ENCODE measurements at places on chromosomes 6 and 20.
A peak's percentile ranks its signal among the peaks of the same experiment; 100 is the strongest.

DNA sequence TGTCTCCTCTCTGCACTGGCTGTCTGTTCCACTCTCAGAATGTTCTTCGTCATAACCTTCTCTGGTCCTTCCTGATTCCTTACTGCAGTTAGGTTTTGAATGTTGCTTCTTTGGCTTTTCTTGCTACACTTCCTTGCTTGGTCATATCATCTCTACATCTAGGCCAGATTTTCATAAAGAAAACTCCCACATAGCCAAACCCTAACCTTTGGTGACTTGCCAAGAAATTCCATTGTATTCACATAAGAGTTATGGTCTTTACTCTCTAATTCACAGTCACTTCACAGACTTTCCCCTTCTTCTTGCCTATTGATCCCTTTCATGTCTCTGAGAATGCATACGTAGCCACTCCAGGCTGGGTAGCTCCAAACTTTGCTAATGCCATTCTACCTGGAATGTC lies 41.9 kb upstream of the SIM1 start:
- DNase-seq, result no peak

- no peak for DNase-seq
Observed at GRCh38 chr6:108176281-108177089, 10.7 kb downstream of the NR2E1 start.

GRCh38 chr20:38434301-38434741 lies 807 bp downstream of the SNHG17 start:
- no peak for DNase-seq

GRCh38 chr6:156598855-156599180 lies 178.4 kb upstream of the ARID1B start:
- no peak for DNase-seq

- DNase-seq, result peak; percentile 69
Observed at GRCh38 chr6:42735976-42736375, 9.9 kb downstream of the TBCC start.

GRCh38 chr6:168368066-168368820 lies 48.7 kb upstream of the DACT2 start:
- no peak for DNase-seq

DNA sequence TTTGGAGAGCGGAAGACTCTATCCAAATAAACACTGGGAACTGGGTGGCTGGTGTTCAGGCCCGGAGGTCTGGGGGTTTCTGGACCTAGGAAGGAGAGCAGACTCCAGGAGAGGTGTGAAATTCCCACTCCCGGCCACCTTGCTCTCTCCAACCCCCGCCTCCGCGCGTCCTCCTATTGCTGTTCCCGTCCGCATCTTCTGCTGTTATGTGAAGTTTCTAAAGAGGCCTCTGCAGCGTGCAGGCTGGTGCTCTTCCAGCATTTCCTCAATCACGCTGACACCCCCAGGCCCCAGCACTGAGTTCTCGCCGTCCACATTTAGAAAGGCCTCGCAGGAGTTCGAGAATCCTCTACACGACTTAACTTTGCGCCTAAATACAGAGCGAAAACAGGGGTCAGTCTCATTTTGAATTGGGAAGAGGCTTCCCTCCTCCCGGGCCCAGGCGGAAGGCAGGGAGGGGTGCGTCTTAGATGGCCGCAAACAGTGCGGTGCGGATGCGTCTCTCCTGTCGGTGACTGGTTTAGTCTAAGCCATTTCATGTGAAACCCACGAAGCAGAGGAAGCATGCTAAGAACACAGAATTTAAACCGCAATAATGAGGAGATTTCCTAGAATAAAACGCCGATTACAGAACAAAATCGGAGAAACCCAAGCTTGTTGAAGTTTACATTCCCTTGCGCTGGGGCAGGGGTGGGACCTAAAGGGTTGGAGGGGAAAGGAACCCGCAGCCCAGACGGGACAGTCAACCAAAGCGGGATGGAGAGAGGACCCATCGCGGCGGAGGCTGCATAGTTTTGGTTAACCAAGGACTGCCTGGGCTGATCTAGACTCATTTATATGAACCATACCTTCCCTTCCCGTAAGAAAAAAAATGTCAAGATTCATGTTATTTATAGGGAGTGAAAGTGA lies 4.0 kb upstream of the FOXF2 start:
- DNase-seq, result no peak

- no peak for DNase-seq
Observed at GRCh38 chr20:61436283-61436666, 184.2 kb downstream of the CDH4 start.

DNA sequence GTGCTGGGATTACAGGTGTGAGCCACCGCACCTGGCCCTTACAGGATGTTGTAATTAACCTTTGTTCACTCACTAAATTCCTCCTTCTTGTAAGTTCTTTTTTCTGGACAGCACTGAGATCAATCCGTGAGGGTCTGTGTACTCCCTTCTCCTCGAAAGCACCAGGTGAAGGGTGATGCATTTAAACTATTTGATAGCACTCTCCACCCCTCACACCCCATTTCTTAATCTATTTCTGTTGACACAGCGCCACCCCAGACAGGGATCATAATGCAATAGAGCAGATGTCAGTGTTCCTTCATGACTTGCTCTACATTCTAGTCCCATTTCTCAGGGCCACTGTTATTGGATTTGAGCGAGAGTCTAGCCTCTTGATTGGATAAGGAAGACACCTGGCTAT lies 46.3 kb downstream of the PPP1R14C start:
- no peak for DNase-seq

DNA sequence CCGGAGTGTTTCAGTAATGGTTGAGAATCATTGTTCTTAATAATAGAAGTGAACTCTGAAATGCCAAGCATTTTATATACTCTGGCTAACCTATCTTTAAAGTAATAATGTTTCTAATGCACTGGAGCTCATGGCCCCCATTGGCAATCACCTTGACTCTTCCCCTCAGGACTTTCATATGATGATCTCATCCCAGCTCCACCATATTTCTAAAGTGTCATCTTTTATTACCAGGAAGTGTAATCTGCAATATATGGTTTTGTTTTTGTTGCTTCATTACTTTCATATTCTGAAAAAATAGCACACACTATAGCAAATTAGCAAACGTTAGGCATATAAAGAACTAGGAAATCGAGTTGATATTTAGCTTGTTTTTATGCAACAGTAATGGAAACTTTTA lies 60.3 kb downstream of the TULP4 start:
- no peak for DNase-seq

GRCh38 chr6:157688960-157689599 lies 134.0 kb upstream of the SNX9 start:
- no peak for DNase-seq

DNA sequence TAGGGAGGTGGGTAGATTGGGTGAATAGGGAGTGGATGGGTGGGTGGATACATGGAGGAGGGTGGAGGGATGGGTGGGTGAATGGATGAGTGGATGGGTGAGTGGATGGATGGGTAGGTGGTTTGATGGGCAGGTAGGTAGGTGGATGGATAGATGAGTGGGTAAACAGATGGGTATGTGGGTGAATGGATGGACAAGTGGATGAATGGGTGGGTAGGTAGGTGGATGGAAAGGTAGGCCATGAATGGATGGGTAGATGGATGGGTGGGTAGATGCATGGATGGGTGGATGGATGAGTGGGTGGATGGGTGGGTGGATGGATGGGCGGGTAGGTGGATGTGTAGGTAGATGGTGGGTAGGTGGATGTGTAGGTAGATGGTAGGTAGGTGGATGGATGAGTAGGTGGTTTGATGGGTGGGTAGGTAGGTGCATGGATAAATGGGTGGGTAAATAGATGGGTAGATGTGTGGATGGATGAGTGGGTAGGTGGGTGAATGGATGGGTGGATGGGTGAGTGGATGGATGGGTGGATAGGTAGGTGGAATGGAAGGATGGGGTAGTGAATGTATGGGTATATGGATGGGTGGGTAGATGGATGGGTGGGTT lies 51.4 kb downstream of the NPEPL1 start:
- DNase-seq, result no peak

DNA sequence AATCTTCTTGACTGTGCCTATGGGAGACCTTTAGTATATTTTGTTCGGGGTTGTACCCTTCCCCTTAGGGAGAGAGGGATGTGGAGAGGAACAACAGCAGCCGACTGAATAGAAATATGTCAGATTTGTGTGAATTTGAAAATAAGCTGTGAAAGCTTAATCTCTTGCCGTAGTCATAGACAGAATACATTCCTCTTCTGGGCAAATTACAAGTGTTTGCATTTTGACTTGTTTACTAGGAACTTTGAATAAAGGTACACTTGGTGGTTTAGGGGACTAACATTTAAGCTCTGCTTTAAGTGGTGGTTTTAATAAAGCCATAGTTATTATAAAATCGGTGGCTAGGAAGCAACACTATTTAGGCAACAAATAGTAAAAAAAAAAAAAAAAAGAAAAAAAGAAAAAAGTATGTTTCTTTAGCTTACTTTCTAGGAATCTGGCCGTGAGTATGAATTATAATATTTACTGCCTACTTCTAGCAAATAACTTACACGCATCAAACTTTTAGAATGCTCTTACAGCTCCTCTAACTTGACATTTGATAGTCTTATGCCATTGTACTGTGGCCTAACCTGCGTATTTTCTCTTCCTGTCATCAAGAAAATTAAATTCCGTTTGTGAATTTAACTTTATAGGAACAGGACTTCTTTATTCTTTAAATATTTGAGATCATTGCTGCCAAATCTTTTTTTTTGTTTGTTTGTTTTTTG lies 65.1 kb downstream of the ZBTB2 start:
- DNase-seq, result no peak

GRCh38 chr6:106223300-106223930 lies 102.1 kb downstream of the ATG5 start:
- DNase-seq, result peak; percentile 32

DNA sequence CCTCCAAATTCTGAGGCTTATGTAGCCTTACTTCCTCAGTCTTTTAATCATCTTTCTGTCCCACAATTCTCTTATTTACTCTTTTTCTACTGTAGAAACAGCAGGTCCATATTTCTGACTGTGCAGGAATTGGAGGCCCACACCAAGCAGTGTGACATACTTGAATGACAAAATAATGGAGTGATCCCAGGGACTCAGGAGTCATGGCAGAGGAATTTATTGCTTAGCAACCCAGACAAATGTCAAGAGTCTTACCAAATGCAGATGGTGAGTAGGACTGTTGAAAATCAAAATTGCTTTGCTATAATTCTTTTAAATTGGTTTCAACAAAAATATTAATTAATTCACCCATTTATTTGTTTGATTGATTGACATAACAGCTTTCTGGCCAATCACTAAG lies 59.9 kb downstream of the HTR1B start:
- DNase-seq, result no peak

GRCh38 chr6:33276864-33277662 lies at the start of gene B3GALT4:
Gene B3GALT4 (plus strand): TSS chr6:33277123. CDS start chr6:33277420, 297 bp downstream.
- DNase-seq, result peak; percentile 46

- DNase-seq, result no peak
Observed at GRCh38 chr20:1982686-1983085, 11.2 kb downstream of the PDYN start.

DNA sequence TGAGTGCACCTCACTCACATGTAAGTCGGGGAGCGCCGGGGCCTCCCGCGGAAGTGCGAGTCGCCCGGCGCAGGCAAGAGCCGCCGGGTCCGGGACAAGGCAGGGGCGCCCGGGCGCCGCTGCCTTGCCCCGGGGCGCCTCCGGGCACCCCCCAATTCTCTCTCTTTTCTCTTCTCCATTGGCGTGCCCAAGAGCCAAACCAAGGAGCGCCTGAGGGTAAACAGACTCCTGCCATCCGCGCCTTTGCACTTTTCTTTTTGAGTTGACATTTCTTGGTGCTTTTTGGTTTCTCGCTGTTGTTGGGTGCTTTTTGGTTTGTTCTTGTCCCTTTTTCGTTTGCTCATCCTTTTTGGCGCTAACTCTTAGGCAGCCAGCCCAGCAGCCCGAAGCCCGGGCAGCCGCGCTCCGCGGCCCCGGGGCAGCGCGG lies 36.8 kb downstream of the GNAS start:
- no peak for DNase-seq

DNA sequence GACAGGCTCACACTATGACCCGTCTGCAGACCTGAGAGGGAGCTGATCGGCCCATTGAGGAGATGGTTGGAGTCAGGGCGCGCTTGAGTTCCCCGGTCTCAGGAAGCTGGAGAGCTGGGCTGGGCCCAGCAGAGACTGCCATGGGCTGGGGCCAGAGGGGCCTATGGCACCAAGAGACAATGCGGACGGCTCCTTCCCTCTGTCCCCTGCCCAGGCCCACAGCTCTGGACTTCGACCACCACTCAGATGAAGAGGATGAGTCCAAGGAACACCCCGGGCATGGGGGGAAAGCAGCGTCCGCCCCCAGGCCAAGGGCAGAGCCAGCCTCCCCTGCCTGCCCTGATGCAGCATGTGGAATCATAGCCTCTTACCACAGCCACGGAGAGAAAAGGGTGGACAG lies 40.2 kb upstream of the PHACTR3 start:
- no peak for DNase-seq

DNA sequence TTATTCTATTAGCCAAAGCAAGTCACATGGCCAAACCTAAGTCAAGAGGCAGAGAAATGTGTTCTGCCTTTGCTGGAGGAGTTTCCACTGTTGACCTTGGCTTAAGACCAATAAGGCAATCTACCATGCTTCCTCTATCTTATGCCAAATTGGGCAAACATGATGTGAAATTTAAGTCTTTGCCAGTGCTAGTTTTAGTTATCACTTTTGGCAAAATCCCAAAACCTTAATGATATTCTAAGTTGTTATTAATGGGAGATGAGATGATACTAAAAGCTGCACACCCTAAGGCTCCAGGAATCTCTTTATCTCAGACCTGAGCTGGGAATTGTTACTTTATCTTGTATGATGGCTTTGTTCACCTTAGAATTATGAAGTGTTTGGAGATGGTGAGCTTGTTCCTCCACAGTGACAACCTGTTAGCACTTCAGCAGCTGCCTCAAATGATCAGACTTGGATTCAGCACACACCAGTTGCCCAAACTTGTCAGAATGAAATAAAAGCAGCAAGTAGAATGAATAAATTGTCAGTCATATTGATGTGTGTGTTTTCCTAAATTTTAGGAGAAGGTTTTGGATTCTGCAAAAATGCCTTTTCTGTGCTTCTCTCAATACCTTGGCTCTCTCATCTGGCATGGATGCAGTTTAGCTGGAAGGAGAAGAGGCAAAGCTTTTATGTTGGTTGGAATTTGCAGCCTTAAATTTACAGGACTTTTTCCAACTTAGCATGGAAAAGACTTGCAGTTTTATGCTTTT lies 49.3 kb downstream of the RIN2 start:
- DNase-seq, result peak; percentile 74

GRCh38 chr6:128337619-128338018 lies 182.8 kb downstream of the PTPRK start:
- DNase-seq, result no peak

DNA sequence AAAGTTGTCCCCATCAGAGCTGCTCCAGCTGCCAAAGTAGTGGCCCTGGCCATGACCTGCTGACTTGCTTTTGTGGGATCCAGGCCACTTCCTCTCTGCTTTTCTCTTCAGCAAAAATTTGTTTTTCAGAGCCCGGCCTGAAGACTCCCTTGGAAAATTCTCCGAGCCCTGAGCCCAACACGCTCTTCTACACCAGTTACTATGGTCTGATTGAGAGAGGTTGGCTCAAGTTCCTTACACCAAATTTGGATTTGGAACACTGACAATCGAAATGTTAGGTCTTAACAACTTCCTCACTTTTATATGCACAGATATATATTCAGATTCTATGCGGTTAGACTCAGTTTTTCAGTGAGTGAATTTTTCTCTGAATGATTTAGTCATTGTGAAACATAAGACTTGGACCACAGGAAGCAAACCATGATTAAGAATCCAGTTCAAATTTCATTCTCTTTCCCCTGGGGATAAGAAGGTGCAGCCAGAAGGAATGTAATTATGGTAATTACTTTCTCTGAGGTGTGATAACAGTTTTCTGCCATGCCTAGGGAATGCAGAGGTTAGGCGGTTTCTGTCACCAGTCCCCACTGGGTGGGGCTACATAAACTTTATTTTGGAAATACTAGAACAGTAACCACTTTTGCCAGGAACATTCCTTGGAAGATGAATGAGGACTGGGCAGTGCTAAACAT lies 365.2 kb downstream of the SYNE1 start:
- DNase-seq, result no peak

Measured in kidney glomerular epithelial cell (primary cell).